NB4 (cell line): ENCODE measurements at places on chromosomes 12 and 14.

DNA sequence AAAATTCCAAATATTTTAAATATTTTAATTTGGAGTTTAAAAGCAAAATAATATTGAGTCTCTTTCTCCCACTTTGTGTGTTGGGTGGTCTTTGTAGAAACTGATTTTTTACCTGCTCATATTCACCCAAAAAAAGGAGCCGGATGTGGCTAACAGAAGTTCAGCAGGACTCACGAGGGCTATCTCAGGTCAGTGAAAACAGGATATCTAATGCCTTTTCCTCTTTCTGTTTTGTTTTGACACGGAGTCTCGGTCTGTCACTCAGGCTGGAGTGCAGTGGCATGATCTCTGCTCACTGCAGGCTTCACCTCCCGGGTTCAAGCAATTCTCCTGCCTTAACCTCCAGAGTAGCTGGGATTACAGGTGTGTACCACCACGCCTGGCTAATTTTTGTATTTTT is 30.8 kb downstream of the COA8 start:
- no peak for DNase-seq

GRCh38 chr14:73995977-73996378 is 23.1 kb downstream of the ENTPD5 start:
- DNase-seq = no peak

DNA sequence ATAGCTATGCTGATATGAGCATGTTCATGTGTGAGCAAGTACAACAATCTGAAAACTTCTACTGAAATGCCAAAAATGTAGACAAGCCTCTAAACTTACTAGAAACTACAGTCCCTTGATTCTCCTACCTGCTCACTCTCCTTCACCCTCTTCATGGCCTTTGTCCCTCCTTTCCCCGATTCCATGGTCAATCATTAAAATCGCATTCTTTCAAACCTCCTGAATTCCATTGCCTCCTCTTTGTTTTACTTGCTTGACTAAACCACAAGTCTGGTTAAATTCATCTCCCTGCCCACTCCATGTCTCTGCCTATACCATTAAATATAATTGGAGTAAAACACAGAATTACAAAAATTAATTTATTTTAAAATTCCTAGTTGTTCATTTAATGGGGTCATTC is 33.0 kb upstream of the SSTR1 start:
- DNase-seq = no peak

GRCh38 chr12:11509326-11509725 is 114.0 kb upstream of the PRB2 start:
- no peak for DNase-seq

- DNase-seq = no peak
These were observed 7.7 kb downstream of the ATF7IP start for GRCh38 chr12:14373217-14373616.

DNA sequence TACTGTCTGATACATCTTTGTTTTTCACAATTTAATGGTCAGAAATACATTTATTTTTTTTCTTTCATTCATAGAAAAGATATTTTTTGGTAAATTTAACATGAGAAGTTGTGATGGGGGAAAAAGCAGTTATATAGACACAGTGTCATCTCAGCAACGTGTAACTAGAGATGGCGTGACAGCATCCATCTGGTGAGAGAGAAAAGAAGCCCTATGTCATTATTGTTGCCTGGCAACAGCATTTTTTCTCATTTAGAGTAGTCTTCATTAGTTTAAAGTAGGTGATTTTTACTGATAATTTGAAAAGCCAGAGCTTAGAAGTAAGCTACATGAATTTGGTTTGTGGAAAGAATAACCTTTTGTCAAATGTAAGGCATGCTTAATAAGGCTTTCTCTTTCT is 128.6 kb downstream of the ACSS3 start:
- DNase-seq = no peak

GRCh38 chr12:77256956-77257355 is 191.6 kb upstream of the E2F7 start:
- DNase-seq = no peak

DNA sequence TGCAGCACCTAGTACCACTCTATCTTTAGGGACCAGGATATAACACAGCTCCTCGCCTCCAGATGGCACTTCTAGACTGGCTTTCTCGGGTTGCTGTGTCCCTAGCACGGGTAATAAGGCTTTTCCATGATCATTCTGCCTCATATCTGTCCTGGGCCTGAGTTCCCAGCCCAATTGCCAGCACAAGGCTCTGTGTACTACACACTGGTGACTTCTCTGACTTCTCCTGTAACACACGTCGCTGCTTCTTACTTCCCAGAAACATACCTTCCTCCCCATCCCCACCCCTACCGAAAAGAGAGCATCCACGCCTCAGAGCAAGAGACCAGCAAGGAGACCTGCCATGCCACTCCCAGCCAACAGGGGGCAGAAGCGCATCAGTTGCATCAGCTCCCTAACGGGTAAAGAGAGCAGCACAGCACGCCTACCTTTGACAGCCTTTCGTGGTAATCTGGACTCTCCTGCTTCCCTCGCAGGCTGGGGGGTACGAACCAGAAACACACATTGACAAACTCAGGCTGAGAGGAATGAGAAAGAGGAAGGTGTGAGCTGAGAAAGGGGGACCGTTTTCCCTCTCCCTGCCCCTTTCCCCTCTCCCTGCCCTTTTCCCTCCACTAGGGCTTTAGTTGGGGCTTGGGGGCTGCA is 21.2 kb upstream of the ZNF740 start:
- DNase-seq = peak; percentile 89

DNA sequence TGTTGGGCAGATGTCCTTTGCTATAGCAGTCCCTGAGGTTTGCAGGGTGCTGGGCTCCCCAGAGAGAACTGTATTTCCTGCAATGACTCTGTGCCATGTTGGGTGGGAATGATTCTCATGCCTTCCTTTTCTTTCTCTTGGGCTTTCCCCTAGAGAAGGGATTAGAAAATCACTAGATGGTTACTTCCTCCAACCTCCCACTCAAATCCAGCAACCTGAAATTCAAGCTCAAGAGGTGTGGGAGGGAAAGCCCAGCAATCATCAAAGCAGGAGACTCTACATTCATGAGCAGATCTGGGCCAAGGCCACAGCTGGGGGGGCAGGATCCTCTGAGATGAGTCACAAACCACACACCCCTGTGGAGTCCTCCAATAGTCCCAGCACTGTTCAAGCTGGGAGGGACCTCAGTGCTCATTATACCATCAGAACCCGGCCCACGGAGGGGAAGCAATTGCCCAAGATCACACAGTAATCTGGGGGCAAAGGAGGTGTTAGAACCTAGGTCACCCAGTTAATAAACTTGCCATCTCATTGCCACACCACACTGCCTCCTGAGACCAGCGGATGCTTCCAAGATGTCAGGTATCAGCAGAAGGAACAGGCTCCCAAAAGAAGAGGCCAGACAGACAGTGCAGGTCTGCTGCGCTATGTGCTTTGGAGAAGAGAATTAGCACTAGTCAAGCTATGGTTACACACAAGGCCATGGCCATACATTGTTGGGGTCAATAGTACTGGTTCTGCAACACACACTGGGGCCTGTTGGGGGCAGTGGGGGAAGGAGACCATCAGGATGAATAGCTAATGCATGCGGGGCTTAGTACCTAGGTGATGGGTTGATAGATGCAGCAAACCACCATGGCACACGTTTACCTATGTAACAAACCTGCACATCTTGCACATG is 65.7 kb downstream of the TTC9 start:
- DNase-seq = peak; percentile 92

DNA sequence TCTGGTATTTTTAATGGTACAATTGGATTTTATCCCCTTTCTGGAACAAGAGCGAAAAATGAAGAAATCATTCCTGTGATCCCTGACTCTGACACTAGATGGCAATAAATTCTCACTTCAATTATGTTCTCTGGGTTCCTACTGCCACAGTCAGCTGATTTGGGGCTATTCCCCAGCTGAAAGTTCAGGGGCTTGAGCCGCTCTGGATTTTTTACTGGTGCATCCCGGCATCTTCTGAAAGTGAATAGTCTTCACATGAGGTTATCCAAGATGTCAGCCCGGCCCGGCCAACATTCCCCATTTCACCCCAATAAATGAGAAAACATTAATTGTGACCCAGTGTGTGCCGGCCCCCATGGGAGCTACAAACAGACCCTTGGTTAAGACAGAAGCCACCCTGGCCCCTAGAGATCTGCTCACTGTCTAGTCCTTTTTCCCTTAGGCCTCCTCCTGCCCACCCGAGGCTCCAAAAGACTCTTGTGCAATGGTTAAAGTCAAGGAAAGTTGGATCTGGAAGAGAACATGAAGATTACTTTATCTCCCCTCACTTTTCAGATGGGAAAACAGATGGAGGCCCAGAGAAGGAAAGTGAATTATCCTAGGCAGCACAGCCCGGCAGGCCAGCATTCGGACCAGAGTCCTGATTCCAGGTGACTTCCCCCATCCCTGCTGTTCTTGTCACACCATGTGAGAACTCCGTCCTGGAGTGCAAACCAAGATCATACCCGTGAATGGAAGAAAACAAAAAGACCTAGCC is 20.8 kb downstream of the CKAP4 start:
- DNase-seq = peak; percentile 69

GRCh38 chr14:93708800-93709199 is 79.5 kb downstream of the PRIMA1 start:
- DNase-seq = no peak

GRCh38 chr12:104460973-104461698 is 4.4 kb downstream of the CHST11 start:
- DNase-seq = peak; percentile 77

DNA sequence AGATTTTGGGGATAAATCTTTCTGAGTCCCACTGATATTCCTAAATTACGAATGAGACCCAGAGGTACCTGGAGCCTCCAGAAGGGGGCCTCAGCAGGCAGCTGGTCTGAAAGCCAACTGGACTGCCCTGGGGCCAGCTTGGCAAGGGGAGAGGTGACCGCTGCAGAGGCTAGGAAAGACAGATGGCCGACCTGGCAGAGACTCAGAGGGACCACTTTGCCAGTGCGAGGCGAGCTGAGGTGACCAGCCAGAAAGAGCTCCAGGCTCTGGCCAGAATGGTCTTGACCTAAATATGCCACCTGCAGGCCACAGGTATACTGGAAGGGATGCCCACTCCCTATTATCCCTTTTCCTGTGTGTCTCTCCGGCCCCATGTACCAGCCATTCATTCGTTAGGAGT is 256.8 kb upstream of the GARIN6 start:
- peak; percentile 25 for DNase-seq
